ENCODE measurements at places on chromosomes 1 and 21.

GRCh38 chr1:154943649-154944400 lies 7.3 kb upstream of the PMVK start:
- no peak for DNase-seq

DNA sequence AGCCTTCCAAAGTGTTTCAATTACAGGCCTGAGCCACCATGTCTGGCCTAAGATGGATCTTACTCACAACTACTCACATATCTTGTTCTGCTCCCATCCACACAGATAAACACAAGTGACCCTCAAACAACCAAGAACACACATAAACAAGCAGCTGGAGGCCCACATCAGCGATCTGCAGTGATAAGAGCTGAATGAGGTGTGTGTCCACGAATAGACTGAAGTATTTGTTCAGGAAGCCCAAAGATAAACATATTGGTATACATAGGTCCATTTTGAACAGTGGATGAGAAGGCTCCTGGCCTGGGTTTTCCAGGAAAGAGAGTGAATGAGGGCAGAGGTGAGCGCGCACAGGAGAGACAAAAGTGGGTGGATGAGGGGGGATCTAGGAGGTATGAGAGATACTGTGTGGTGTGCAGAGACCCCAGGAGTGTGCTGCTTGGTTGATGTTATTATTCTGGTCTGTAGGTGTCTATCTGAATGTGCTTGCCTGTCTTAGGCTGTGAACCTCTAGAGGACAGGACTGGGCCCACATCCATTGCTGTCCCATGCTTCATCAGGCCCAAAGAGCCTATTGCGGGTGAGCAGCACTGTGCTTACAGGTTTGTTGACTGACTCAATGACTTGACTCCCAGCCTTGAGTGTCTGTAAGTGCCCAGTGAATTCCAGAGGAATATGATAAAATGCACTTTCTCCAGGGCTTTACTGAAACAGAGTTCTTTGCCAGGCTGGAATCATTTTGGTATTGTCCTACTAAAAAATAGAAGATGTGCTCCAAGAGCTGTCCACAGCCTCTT lies 79.9 kb upstream of the ATP1A1 start:
- DNase-seq, result no peak

GRCh38 chr1:41373373-41373772 lies 12.1 kb downstream of the FOXO6 start:
- no peak for DNase-seq

- no peak for DNase-seq
Observed at GRCh38 chr1:155134322-155134721, 1.3 kb upstream of the SLC50A1 start.

- no peak for DNase-seq
Observed at GRCh38 chr1:81493102-81493869, 307.4 kb upstream of the ADGRL2 start.

- DNase-seq, result no peak
Observed at GRCh38 chr1:54950369-54951163, 29.9 kb upstream of the TMEM61 start.
